COR-L47 (cell line): ENCODE measurements at places on chromosomes 7 and 10.

DNA sequence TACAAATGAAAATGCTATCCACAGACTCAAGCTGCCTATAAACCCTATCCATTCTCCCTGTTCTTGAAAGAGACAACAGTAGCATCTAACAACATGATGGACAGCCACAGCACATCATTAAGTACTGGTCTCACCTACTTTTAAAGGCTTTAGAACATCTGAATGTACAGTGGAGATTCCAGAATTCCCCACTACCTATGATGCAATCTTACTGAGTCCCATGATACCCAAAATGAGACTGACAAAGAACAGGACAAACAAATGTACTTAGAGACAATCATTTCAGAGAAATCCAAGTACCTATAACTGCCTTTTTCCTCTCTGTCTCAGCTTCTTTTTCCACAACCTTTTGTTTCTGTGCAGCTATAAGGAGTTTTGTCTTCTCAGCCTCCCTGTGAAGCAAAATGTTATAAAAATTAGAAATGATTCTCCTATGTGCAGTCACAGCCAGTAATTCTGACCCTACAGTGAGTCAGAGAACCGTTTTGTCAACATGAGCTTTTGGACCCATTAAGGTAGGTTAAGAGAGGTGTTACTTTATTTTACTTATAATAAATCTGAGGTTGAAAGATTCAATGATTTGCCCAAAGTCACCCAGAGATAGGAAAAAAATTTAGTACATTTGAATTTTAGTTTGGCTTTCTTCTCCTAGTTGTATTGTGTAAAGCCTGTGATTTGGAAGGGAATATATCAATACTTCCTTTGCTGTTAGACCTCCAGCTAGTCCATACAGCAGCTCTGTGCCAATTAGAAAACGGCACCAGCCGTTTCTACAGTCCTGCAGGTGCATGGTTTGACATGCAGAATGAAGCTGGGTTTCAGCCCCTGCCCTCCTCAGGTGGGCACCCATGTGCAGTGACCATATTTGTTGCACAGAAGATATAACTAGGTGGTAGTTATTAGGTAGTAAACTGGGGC, 21.9 kb downstream of the ERLIN1 start:
- no peak for DNase-seq

- DNase-seq = no peak
Observed at GRCh38 chr7:31761646-31762045, 74.6 kb downstream of the PPP1R17 start.

DNA sequence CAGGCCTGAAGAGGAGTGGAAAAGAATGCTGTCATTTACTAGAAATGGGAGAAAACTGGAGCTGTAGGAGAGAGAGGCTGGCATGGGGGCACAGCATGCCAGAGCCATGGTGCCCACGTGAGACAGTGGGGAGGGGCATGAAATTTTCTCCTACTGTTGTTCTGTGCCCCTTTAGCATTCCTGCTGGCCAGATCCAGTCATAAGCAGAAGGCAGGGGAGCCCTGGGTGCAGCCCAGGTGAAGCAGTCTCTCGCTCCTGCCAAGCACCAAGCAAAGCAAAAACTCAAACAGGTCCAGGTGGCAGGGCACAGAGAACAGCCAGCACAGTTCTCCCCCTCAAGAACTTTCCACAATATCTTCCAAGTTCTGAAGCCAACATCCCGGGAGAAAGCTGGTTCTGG, 383.2 kb downstream of the TCERG1L start:
- DNase-seq = no peak

GRCh38 chr7:12131122-12131521, 80.0 kb upstream of the TMEM106B start:
- DNase-seq = no peak

- DNase-seq = peak; percentile 15
Observed at GRCh38 chr10:54133203-54133602, 667.8 kb downstream of the PCDH15 start.

DNA sequence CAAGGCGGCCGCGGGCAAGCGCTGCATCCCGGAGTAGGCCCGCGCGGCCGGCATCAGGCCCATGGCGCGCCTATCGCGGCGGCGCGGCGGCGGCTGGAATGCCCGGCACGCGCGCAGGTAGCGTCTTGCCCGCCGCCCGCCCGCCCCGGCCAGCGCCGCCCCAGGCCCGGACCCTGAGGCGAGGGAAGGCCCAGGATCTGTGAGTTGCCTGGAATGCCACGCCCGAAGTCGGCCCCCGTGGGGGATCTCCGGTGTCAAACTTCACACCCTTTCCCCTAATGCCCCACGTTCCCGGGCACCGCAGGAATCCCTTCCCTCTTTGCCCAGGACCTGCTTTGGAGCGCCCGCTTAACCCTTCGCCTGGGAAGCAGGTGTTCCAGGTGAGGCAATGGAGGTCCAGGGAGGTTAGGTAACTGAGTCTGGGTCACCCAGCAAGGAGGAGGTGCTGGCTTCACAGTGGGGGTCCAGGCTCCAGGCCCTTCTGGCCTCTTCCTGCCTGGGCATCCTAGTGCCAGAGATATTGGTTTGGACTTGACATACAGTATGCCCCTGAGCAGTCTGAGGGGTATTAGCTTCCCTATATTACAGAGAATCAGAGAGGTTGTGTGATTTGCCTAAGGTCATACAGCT, 138.1 kb downstream of the ARHGAP22 start:
- no peak for DNase-seq

DNA sequence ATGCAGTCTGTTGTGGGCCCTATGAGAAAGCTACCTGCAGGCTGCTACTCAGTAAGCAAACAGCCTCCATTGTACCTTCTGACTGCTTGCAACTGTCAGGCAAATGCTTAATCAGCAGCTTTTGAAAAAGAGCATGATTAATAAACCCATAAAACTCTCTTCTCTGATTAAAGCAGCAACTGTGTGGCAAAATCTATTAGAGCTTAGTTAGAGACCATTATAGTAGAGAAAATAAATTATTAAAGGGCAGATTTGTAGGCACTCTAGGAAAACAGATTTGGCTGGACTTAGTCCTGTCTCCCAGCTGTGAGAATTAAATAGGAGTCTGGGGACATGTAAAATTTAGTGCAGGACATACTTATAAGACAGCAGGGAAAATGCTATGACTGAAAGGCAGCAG, 132.5 kb upstream of the WNT16 start:
- DNase-seq = no peak

GRCh38 chr7:148700661-148701064, 2.0 kb downstream of the CUL1 start:
- DNase-seq = no peak

- DNase-seq = no peak
Observed at GRCh38 chr10:62380016-62380415, 5.8 kb downstream of the ZNF365 start.

GRCh38 chr10:126408953-126409641, 20.8 kb upstream of the ADAM12 start:
- no peak for DNase-seq
